Type B pancreatic cell (in vitro differentiated cells): ENCODE measurements at places on chromosomes 6 and 20.

DNA sequence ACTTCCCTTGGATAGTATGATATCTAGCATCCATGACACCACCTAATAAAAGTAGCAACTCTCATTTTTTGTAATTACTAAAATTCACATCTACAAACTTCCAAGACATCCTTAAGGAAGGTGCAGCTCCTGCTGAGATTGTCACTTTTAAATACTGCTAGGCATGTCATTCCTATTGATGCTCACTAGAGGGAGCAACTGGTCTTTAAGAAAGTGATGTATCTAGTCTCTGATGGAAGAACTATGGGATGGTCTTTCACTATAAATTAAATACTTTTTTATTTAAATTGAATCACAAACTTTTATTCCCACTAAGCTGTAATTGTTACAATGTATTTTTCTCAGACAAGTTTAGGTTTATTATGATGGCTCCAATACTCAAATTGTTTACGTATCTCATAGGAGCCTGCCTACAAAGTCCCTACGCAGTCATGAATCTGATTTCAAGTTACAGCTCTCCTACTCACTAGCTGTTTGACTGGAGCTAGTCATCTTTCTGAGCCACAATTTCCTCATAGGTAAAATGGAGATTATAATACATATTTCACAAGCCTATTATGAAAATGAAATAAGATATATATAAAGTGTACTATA is 8.1 kb upstream of the TSPYL1 start:
- H3K4me3 ChIP-seq = no peak overlapping the region
- H3K27ac ChIP-seq = no peak overlapping the region
- DNase-seq = no peak
- no peaks in the 10 kb centered on the region for H3K27me3 ChIP-seq
- no peaks in the 10 kb centered on the region for H3K36me3 ChIP-seq

- H3K4me1 ChIP-seq = no peaks in the 10 kb centered on the region
- no peak overlapping the region for H3K4me3 ChIP-seq
- no peaks in the 10 kb centered on the region for H3K36me3 ChIP-seq
- peaks cover 3% of the 10 kb centered on the region for H3K27me3 ChIP-seq
- no peak for DNase-seq
Observed at GRCh38 chr20:40049854-40050253, 639.2 kb downstream of the MAFB start.

DNA sequence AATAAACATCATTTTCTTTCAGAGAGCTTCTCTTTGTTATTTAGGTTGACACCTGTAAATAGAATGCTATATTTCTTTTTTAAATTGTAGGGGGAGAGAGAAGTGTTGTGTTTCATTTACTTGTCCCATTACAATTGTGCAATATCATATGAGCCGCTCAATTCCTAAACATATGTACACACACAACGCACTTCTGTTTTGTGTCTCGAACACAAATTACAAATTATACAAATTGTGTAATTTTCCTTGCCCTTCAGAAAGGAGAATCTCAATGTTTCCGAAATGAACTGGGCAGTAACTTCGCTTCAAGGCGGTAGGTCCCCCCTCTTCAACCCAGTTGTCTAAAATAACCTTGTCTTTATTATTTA is 2.6 kb upstream of the ABT1 start:
- H3K36me3 ChIP-seq = no peaks in the 10 kb centered on the region
- H3K4me3 ChIP-seq = peak overlapping the region; percentile 60
- no peaks in the 10 kb centered on the region for H3K4me1 ChIP-seq
- H3K27me3 ChIP-seq = peaks cover 54% of the 10 kb centered on the region

DNA sequence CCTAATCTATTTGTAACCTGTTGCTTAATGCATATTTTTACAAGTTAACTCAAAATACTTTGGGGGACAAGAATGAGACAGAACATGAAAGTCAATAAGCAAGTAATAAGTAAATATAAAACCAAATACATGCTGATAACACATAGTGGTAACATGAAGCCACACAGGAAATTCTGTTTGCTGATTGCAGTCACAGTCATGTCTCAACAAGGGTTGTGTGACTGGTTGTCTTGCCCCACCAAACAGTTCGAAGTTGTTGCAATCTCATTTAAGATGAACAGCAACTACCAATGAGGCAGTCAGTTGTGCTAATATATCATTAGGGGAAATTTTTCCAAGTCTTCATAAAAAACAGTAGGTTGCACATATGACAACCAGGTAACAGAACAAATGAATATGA is 14.5 kb downstream of the CD24 start:
- H3K4me3 ChIP-seq = no peak overlapping the region
- no peak overlapping the region for H3K27ac ChIP-seq

DNA sequence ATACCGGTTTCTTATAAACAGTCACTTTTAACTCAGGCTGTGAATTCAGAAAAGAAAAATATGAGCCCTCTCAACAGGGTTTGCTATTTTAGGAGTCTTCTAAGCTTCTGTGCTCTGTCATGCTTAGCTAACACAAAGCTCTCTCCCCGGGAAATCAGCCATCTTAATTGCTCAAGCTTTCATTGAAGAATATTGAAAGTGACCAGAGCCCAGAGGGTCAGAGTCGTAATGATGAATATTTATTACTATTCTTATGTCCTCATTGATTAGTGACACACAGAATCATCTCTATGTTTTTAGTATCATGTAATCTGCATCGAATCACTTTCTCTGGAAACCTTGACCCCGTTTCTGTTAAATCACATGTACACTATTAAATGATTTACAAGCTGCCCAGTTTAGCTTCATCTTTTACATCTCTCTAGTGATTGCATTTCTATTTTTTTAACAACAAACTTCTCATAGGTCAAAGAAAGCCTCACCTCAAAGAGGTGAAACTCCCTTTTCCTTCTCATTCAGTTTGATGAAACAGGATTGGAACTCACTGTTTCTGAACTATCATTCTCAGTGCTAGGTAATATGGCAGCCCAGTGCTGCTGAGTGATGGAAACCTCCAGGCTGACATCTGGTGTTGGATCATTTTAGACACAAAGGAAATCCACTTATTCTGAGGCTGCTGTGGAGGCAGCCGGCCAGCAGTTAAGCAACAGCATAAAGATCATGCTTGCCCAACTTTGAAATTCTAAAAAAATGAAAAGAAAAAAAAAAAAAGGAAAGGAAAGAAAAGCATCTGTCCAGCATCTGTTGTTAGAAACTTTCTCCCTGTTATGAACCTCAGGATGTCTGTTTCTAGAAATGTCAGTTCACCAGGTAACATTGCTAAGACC is 96.3 kb downstream of the RFPL4B start:
- H3K27me3 ChIP-seq = no peaks in the 10 kb centered on the region
- H3K4me3 ChIP-seq = peak overlapping the region; percentile 17
- peaks cover 19% of the 10 kb centered on the region for H3K4me1 ChIP-seq

DNA sequence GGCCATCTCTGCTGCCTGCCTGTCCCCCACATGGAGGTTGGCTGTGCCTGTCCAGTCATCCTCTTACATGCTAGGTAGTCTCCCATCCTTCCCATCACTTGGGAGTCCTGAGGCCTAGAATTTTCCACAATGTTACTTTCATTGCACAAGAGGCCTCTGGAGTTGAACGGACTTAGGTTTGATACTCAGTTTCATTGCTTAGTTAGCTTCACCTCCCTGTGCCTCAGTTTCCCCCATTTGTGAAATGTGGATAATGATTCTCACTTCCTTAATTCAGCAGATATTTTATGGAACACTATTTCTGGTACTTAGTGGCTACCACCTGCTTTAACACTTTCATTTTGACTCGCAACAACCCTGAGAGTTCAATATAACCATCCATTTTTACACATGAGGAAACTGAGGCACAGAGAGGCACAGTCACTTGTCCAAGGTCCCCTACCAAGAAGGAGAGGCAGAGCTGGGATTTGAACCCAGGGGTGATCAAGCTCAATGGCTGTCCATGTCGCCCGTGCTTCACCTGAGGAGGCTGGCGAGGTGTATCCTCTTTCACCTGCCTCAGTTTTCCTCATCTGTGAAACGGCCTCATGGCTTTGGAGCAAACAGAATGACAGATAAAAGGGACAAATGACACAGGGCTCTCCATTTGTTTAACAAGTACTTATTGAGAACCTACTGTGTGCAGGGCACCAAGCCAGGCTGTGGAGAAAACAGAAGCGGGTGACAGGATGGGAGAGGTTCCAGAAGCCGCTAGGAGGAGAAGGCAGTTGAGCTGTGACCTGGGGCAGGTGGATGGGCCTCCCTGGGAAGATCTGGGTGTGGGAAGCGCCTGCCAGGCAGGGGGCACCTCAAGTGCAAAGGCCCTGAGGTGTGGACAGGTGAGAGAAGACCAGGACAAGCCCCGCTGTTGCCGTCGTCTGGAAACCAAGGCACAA is 154.3 kb upstream of the PTPN1 start:
- H3K4me3 ChIP-seq = no peak overlapping the region
- no peak for DNase-seq
- H3K27me3 ChIP-seq = no peaks in the 10 kb centered on the region
- H3K36me3 ChIP-seq = no peaks in the 10 kb centered on the region
- peak overlapping the region; percentile 61 for H3K27ac ChIP-seq

- DNase-seq = no peak
- H3K4me1 ChIP-seq = peaks cover 8% of the 10 kb centered on the region
- H3K4me3 ChIP-seq = peak overlapping the region; percentile 51
Observed at GRCh38 chr20:45893831-45894230, 2.7 kb downstream of the CTSA start.

DNA sequence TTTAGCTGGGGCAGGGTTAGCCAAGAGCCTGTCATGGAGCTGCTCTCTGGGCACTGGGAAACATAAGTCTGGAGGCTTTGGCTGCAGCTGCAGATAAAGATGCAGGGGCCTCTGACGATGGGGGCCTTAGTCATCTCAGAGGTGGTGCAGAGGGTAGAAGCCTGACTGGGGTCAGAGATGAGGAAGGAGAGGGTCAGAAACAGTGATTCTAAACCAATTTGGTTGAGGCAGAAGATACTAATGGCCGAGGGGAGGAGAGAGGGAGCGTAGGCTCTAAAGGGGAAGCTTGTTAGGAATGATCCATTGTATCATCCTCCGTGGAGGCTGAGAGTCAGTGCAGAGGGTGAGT is 33.8 kb downstream of the PLEKHG1 start:
- H3K4me1 ChIP-seq = peaks cover 70% of the 10 kb centered on the region
- DNase-seq = no peak
- H3K4me3 ChIP-seq = peak overlapping the region; percentile 8
- no peaks in the 10 kb centered on the region for H3K27me3 ChIP-seq
- peak overlapping the region; percentile 20 for H3K27ac ChIP-seq

DNA sequence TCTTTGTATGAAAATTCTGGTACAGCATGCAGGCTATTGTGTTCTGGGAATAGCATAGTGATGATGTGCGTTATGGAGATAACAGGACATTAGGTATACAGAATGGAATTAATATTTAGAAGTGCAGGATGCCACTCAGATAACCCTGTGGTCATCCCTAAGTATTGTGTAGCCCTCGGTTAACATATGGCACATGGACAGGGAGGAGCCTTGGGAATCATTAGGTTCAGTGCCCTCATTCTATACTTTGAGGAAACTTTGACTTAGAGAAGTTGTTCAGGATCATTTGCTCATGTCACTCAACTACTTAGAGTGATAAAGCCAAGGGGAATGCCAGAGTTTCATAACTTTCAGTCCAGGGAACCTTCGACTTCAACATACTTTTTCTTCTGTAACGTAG is 185.9 kb downstream of the UST start:
- peaks cover 3% of the 10 kb centered on the region for H3K4me1 ChIP-seq
- no peak overlapping the region for H3K27ac ChIP-seq
- no peaks in the 10 kb centered on the region for H3K27me3 ChIP-seq
- H3K4me3 ChIP-seq = no peak overlapping the region
- no peak for DNase-seq
- H3K36me3 ChIP-seq = no peaks in the 10 kb centered on the region
